ENCODE measurements at places on chromosomes 2 and 18. TPM values are rescaled to one million over a fixed set of nuclear protein-coding genes. Genes with fewer than 3 reads are reported as not detected.
A peak's percentile ranks its signal among the peaks of the same experiment; 100 is the strongest.

The ALLC gene
- not detected for total RNA-seq

DNA sequence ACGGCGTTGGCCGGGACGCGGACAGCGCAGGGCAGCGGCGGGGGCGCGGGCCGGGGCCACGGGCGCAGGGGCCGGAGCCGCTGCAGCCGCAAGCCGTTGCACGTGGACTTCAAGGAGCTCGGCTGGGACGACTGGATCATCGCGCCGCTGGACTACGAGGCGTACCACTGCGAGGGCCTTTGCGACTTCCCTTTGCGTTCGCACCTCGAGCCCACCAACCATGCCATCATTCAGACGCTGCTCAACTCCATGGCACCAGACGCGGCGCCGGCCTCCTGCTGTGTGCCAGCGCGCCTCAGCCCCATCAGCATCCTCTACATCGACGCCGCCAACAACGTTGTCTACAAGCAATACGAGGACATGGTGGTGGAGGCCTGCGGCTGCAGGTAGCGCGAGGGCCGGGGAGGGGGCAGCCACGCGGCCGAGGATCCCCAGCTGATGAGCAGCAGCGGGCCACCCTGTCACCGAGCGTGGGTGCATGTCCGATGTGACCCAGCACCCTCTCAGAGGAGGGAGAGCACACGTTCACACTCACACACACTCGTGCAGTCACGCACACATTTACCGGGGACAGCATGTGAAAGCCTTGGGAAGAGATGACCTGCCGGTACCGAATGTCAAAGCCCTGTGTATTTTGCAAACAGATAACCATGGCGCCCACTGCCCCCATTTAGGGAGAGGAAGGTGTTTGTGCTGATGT lies 4.2 kb downstream of the GDF7 start:
- peaks cover 54% of the 10 kb centered on the region for H3K27me3 ChIP-seq
- no peaks in the 10 kb centered on the region for H3K4me1 ChIP-seq
- H3K4me3 ChIP-seq = peak overlapping the region; percentile 17
- no peak overlapping the region for H3K27ac ChIP-seq

The MAPK4 gene
- total RNA-seq = not detected

- peaks cover under 1% of the 10 kb centered on the region for H3K27me3 ChIP-seq
- no peak for DNase-seq
These were observed 178.2 kb upstream of the RASGRP3 start for GRCh38 chr2:33298233-33298632.

The KCNF1 gene
- not detected for total RNA-seq

DNA sequence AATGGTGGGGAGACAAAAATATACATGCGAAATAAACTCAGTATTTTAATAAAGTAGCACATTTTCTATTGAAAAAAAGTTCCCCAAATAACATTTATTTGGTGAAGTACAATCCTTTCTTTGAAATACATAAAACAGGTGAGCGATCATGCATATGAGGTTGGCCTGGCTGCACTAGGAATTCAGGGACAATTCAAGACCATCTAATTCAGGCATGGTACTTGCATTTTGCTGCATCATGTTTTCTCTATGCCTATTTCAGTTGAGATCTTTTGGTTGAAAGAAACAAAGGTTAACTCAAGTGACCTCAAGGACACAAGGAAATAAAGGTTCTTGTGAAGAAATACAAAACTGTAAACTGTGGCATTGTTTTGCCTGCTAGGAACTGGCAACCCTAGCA lies 19.8 kb upstream of the TAF4B start:
- peaks cover 19% of the 10 kb centered on the region for H3K4me1 ChIP-seq
- H3K27me3 ChIP-seq = no peaks in the 10 kb centered on the region
- no peak overlapping the region for H3K4me3 ChIP-seq
- no peak overlapping the region for H3K27ac ChIP-seq
- DNase-seq = no peak

GRCh38 chr18:75107196-75107930 lies 101.6 kb downstream of the PTGR3 start:
- no peak overlapping the region for H3K27ac ChIP-seq
- DNase-seq = no peak
- H3K4me3 ChIP-seq = no peak overlapping the region
- H3K36me3 ChIP-seq = no peaks in the 10 kb centered on the region

The GPR45 gene
- not detected for total RNA-seq

The KIAA2012 gene
- total RNA-seq = not detected

DNA sequence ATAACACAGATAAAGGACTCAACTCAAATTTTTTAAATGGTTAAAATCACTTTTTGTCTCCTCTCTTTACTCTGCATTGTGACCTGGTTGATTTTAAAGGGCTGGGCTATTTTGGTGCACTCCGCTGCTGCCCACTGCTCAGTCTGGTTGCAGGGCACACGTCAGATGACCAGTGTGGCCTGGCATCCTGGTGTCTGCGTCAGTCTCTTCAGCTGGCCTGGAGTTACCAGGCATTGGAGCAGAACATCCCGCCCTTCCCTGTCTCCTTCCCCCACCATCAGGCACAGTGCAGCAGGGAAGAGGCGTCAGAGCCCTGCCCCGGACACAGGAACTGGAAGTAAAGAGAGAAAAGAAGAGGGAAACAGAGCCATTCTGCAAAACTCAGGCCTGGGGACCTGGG lies 8.9 kb downstream of the C1QL2 start:
- no peaks in the 10 kb centered on the region for H3K4me1 ChIP-seq
- no peak for DNase-seq
- no peak overlapping the region for H3K27ac ChIP-seq
- no peaks in the 10 kb centered on the region for H3K36me3 ChIP-seq
- peaks cover 29% of the 10 kb centered on the region for H3K27me3 ChIP-seq
- no peak overlapping the region for H3K4me3 ChIP-seq

DNA sequence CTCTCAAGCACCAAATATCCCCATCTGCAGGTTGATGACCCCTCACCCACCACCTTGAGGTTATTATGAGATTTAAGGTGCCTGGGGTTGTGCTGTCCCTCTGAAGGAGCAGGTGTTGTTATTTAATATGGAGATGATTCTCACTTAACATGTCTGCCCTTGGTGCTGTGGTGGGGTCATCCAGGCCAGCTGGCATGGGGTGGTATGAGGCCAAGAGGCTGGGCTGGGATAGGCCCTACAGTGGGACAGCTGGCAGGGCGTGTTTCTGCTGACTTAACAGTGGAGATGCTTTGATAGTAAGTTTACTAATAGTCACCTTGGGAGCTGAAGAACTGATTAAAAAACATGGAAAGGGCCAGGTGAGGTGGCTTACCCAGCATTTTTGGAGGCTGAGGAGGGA lies 22.4 kb downstream of the SERPINB12 start:
- H3K4me3 ChIP-seq = no peak overlapping the region
- H3K36me3 ChIP-seq = no peaks in the 10 kb centered on the region
- H3K27ac ChIP-seq = no peak overlapping the region

GRCh38 chr2:160251569-160251968 lies 51.5 kb upstream of the ITGB6 start:
- no peak overlapping the region for H3K27ac ChIP-seq
- H3K27me3 ChIP-seq = peaks cover 5% of the 10 kb centered on the region
- no peak for DNase-seq
- no peak overlapping the region for H3K4me3 ChIP-seq
- H3K36me3 ChIP-seq = no peaks in the 10 kb centered on the region

DNA sequence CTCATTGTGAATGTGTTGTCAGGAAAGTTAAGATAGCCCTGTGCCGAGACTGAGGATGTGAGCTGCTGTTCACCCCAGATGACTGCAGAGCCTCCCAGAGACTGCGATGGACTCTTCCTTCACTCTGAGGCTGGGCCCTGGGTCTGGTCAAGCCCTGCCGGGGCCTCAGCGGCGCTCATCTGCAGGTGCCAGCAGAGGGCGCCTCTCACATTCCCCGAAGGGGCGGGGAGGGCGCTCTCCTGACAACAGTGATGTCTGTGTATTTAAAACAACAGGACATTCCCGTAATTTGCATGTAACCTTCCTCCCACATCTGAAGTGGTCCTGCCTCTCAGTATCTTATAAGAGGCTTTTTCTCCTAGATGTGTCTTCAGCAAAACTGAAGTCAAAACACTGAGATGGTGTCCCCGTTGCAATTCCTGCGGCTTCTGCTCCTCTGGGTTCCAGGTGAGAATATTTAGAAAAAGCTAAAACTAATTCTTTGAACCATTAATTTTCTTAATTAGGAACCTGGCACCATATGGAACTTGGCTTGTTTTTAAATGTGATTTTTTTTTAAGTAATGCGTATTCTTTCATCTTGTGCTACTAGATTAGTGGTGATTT lies 1377.9 kb downstream of the RPIA start:
- H3K27me3 ChIP-seq = no peaks in the 10 kb centered on the region
- H3K36me3 ChIP-seq = no peaks in the 10 kb centered on the region
- H3K4me1 ChIP-seq = no peaks in the 10 kb centered on the region

The SLC35F5 gene
- total RNA-seq = 29.1 TPM

The ACP1 gene
- total RNA-seq = 163 TPM

DNA sequence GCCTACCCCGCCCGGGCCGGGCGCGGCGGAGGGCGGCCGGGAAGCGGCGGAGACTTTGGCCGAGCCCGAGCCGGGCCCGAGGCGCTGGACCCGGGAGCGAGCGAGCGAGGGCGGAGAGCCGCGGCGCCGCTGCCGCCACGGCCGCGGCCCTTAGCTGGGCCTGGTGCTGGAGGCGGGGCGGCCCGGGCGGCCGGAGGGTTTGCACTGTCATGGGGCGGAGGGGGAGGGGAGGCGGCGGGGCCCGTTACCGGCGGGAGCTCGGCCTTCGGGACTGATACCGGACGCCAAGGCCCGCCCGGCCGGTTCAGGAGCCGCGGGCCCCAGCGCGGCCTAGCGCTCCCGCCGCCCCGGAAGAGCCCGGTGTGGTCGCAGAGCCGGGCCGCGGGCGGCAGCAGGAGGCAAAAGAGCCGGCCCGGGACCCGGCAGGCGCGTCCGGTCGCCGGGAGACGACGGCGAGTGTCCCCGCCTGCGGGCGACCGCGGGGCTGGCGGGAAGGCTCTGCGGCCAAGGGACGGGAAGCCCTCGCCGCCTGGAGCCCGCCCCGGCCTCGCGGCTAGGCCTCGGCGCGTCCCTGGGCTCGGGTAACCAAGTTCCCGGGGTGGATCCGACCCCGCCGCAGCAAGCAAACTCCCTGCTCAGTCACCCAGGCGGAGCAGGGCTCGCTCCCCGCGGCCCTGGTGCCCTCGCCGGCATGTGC lies 697 bp downstream of the KCMF1 start:
- peak overlapping the region; percentile 99 for H3K27ac ChIP-seq
- no peaks in the 10 kb centered on the region for H3K27me3 ChIP-seq
- H3K36me3 ChIP-seq = peaks cover 10% of the 10 kb centered on the region
- H3K4me3 ChIP-seq = peak overlapping the region; percentile 87
- peaks cover 51% of the 10 kb centered on the region for H3K4me1 ChIP-seq

The HOXD13 gene
- total RNA-seq = not detected

The VIL1 gene
- total RNA-seq = not detected

DNA sequence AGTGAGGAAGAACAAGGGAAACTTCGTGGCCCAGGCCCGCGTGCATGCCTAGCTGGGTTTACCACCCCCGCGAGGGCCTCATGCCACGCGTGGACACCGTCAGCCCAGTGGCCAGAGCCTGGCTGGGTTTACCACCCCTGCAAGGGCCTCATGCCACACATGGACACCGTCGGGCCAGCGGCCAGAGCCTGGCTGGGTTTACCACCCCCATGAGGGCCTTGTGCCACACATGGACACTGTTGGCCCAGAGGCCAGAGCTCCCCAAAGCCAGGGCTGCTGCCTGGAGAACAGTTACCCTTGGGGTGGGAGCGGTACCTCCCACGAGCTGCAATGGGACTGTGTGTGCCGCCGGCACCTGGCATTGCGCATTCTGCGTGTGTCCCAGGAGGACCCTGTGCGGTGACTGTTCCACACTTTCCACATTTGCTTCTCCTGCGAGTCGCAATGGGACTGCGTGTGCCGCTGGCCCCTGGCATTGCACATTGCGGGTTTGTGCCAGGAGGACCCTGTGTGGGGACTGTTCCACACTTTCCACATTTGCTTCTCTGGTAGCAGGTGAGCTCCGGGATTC lies 105.6 kb upstream of the CTDP1 start:
- H3K4me1 ChIP-seq = peaks cover 24% of the 10 kb centered on the region
- DNase-seq = no peak
- H3K27me3 ChIP-seq = peaks cover 7% of the 10 kb centered on the region
- H3K36me3 ChIP-seq = peaks cover 11% of the 10 kb centered on the region
- H3K4me3 ChIP-seq = no peak overlapping the region

DNA sequence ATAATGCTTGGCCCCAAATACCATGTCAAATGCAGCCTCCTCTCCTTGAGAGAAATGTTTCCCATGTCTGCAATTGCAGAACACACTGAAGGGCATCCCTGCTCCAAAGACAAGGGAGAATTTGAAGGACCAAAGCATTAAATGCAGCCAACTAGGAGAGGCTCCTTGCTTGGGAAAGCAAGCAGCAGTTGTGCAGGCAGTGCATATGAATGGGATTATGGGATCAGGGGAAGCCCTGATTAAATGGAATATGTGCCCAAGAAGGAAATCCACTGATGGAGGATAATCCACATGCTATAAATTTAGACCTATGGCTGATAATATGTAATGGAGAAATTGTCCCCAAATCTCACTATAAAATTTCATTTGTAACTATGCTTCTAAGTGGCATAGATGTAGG lies 116.1 kb downstream of the NCKAP5 start:
- no peak overlapping the region for H3K4me3 ChIP-seq
- no peak overlapping the region for H3K27ac ChIP-seq
- H3K36me3 ChIP-seq = no peaks in the 10 kb centered on the region
- no peaks in the 10 kb centered on the region for H3K4me1 ChIP-seq

DNA sequence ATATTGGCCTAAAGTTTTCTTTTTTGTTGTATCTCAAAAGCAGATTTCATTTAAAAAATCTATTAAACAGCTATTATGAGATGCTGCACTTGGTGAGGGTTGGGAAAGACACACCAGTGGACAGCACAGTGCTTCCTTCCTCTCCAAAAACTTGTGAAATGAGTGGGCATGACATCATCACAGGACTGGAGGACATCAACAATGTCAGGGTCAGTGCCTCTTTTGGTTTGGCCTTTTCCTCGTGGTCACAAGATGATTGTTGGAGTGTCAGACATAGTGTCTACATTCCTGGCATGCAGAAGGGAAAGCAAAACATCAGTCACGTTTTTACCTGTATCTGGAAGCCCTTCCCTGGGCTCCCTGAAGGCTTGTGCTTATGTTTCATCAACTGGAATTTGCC lies 49.6 kb downstream of the IL1R2 start:
- no peak for DNase-seq
- no peak overlapping the region for H3K4me3 ChIP-seq
- peaks cover 30% of the 10 kb centered on the region for H3K4me1 ChIP-seq
- peaks cover 30% of the 10 kb centered on the region for H3K27me3 ChIP-seq

The ACMSD gene
- not detected for total RNA-seq

DNA sequence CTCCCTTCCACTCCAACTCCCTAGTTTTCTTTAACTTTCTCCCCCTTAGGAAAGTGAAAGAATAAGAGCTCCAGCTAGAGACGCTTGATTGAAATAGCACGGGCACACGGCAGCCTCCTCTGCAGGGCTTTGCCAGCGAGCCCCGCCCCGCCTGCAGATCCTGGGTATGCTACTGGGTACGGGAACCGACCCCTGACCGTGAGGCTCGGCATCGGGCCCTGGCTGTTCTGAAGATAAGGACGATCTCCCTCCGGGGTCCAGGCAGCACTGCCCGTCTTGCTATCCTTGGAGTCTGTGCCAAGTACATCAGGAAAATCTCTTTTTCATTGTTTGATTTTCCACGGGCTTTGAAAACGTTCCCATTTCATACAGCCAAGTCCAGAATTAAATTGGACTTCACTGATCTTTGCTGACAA lies 284.5 kb downstream of the MTX2 start:
- H3K27ac ChIP-seq = no peak overlapping the region
- H3K4me3 ChIP-seq = peak overlapping the region; percentile 90
- H3K27me3 ChIP-seq = peaks cover 58% of the 10 kb centered on the region
- H3K36me3 ChIP-seq = no peaks in the 10 kb centered on the region

Data from activated T-cell treated with anti-CD3 and anti-CD28 coated beads, Interleukin-2, amount 50 U/mL, for 72 hours (primary cell).